KG1 (cell line): ENCODE measurements at places on chromosomes 7 and 10.

GRCh38 chr7:112898432-112899290, 108.5 kb upstream of the TMEM168 start:
- DNase-seq = no peak

DNA sequence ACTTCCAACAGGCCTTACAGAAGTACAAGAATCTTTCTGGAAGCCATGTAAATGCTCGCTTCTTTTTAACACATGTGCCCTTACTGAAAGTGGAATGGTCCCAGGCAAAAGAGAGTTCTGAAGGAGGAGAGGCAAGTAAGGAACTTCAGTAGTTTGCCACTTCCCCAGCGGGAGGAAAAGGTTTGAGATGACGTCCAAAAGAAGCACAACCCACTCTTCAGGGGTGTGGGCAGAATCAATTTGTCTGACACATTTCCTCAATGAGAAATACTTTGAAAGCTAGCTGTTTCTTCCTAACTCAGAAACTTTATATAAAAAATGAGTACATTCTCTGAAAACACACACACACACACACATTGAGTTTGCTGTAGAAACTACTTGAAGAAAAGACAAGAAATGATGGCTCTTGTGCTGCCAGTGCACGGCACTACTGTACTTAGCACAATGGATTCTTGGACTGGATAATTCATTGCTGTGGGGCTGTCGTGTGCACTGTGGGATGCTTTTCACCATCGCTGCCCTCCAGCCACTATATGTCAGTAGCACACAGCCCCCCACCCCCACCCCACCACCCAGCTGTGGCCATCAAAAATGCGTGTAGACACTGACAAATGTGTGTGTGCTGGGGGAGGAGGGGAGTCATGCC, 183.0 kb downstream of the SRPK2 start:
- DNase-seq = no peak

DNA sequence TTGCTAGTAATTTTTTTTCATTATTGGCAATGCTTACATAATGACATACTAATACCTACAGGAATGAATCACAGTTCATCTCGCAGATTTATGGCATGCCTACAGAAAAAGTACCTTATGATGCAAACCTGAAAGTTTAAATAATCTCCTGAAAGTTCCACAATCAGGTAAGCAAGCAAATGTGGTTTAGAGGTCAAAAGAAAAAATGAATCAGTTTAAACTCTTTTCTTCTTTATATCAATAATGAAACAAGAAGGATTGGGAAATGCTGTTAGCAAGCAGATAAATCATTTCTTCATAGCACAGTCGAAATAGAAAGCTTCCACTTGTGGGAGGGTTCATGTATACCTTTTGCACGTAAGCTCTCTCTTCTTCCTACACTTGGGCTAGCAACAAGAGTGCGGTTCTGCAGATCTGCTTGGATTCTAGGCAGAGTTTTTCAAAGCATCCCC, 53.7 kb upstream of the MTPN start:
- DNase-seq = no peak

DNA sequence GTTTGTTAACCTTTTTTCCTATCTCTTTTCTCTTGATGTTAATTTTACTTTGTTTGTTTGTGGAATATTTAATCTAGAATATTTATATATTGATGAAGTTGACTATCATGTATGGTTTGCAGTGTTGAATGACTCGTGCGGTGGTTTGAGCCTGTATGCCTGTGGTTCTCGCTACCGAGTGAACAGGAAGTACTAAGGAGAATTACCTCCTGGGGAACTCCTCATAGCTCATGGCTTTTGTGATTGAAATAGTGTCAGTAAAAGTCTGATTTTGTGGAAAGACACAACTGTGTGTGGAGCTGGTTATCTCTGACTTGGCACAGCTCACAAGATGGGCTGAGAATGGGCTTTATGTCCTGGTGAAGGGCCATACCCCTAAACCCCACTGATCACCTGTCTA, 498.6 kb downstream of the GLRX3 start:
- no peak for DNase-seq

GRCh38 chr10:126387041-126387921, 996 bp downstream of the ADAM12 start:
- no peak for DNase-seq

DNA sequence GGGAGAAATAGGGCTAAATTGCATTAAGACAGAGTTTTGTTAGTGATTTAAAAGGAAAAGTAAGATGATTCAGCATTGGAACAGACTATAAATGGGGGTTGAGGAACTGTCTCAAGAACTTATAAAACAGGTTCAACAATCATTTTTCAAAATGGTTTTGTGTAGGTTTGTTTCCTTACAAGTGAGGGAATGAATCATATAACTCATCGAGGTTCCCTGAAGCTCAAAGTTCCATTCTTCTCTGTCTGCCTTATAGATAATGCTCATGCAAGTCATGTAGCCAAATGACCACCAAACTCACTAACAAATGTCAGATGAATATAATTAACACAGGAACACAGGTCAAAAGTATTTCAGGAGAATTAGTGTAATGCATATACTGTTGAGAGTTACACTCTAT, 27.7 kb downstream of the ADAM22 start:
- no peak for DNase-seq

- DNase-seq = no peak
These were observed 4.0 kb downstream of the RADIL start for GRCh38 chr7:4879396-4880081.

DNA sequence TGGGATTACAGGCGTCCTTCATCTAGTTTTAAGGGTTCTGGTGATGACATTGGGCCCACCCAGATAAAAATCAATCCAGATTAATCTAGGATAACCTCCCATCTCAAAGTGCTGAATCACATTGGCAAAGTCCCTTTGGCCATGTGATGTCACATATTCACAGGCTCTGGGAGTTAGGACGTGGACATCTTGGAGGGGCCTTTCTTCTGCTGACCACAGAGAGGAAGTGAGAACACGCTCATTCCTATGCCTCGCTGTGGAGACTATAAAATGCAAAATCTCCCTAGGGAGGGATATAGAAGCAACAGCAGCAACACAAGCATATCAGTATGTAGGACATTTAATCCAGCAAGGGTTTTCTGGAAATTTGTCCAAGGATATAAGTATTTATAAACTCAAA, 266.0 kb upstream of the PITRM1 start:
- no peak for DNase-seq

GRCh38 chr10:12741360-12741804, 260.1 kb downstream of the CCDC3 start:
- DNase-seq = no peak

DNA sequence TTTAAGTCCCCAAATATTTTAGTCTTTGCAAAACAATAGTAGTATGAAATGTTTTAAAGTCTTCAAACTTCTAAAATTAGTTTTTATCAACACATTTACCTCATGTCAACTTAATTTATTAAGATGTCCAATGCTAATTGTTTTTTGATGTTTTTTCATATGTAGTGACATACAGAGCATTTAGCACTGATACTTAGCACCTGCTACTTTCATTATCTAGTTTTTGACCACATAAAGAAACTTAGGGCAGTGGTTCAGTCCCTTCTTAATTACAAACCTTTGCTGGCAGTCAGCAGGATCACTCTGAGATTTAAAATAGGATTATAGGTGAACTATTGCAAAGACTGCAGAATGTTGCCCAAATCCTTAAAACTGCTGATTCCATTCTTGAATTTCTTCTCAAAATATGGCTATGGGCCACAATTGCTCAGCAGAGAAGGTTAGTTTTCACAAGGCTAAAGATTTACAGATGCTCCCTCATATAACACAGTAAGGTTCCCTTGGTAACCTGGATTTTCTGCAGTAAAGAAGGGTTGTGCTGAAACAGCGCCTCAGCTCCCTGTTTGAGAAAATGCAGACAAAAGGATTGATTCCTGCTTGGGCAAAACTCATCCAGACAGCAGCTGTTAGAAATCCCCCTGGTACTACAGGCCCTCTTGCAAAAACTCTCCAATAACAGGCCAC, 3.4 kb downstream of the GPR85 start:
- DNase-seq = no peak

DNA sequence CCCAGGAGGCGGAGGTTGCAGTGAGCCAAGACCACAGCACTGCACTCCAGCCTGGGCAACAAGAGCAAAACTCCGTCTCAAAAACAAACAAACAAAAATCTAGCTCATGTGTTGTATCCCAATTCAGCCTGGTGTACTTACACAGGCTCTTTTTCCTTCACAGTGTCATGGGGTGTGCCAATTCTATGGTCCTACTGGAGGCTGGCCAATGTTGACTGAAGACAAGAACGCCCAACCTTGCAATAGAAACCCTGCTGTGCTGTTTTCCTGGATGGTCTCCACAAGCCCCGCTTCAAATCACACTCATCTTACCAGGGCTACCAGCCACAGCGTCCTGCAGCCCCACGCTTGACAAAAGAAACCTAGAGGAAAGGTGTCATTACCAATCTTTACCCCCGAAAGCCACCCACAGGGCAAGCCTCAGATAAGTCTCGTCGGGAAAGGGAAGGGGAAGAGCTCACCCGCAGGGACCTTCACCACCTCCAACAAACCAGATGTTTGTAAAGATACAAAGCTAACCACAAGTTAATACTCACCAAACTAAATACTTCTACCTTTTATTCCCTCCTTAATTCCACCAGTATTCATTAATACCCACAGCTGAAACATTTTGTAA, 64.8 kb downstream of the TNS3 start:
- DNase-seq = peak; percentile 55
